ENCODE measurements at places on chromosomes 16 and 17. TPM values are rescaled to one million over a fixed set of nuclear protein-coding genes. Genes with fewer than 3 reads are reported as not detected.

GRCh38 chr16:4182581-4183236 lies 59.2 kb downstream of the SRL start:
- H3K36me3 ChIP-seq: no peaks in the 10 kb centered on the region
- no peaks in the 10 kb centered on the region for H3K27me3 ChIP-seq
- H3K4me3 ChIP-seq: peak overlapping the region; percentile 49
- H3K4me1 ChIP-seq: peaks cover 15% of the 10 kb centered on the region
- no peak for DNase-seq

- no peak for DNase-seq
- no peak overlapping the region for H3K4me3 ChIP-seq
- H3K36me3 ChIP-seq: no peaks in the 10 kb centered on the region
- H3K4me1 ChIP-seq: no peaks in the 10 kb centered on the region
These were observed 36.0 kb upstream of the ADCY9 start for GRCh38 chr16:4152267-4152666.

GRCh38 chr16:24611310-24611709 lies 71.9 kb downstream of the RBBP6 start:
- peaks cover 9% of the 10 kb centered on the region for H3K27me3 ChIP-seq
- no peaks in the 10 kb centered on the region for H3K36me3 ChIP-seq
- no peak for DNase-seq
- H3K27ac ChIP-seq: no peak overlapping the region
- H3K4me3 ChIP-seq: no peak overlapping the region

GRCh38 chr16:73599351-73599750 lies 551.4 kb upstream of the ZFHX3 start:
- DNase-seq: no peak
- H3K4me3 ChIP-seq: no peak overlapping the region
- H3K27me3 ChIP-seq: no peaks in the 10 kb centered on the region
- no peak overlapping the region for H3K27ac ChIP-seq
- H3K36me3 ChIP-seq: no peaks in the 10 kb centered on the region

- H3K4me1 ChIP-seq: peaks cover 28% of the 10 kb centered on the region
- DNase-seq: peak; percentile 86
- H3K27ac ChIP-seq: no peak overlapping the region
These were observed 23.8 kb downstream of the SPHK1 start for GRCh38 chr17:76408037-76408849.

- H3K4me3 ChIP-seq: no peak overlapping the region
- H3K36me3 ChIP-seq: no peaks in the 10 kb centered on the region
- no peak overlapping the region for H3K27ac ChIP-seq
- DNase-seq: no peak
These were observed 324.8 kb downstream of the PMP22 start for GRCh38 chr17:14940108-14940937.

Gene CDRT15
- total RNA-seq: not detected

Gene UBE2Z
- 89.0 TPM for total RNA-seq

Gene CHST6
- total RNA-seq: not detected
